ENCODE measurements at places on chromosomes 11 and 22.

- DNase-seq, result peak; percentile 51
Measured at GRCh38 chr22:33209930-33210784, 152.0 kb upstream of the SYN3 start.

DNA sequence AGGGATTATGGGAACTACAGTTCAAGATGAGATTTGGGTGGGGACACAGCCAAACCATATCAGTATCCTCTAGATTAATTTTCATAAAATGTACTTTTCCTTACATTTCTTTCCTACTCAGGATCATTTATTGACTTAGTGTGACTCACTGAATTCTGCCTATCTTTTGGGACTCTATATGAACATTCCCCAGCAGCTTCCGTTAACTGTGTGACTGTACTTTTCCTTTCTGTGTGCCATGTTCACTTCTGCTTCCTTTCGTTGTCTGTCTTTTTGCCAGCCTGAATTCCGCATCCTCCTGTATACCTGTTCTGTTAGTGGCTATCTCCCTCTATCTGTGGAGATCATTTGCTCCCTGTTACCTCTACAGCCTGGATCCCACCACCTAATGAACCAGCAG, 48.8 kb downstream of the SPECC1L start:
- DNase-seq, result no peak

- no peak for DNase-seq
Measured at GRCh38 chr11:46039990-46040389, 81.3 kb downstream of the PHF21A start.

- no peak for DNase-seq
Measured at GRCh38 chr11:76795290-76795935, 12.3 kb downstream of the TSKU start.

GRCh38 chr11:12241401-12241800, 131.0 kb downstream of the MICAL2 start:
- DNase-seq, result no peak

GRCh38 chr11:128180441-128181087, 406.8 kb downstream of the ETS1 start:
- peak; percentile 85 for DNase-seq

DNA sequence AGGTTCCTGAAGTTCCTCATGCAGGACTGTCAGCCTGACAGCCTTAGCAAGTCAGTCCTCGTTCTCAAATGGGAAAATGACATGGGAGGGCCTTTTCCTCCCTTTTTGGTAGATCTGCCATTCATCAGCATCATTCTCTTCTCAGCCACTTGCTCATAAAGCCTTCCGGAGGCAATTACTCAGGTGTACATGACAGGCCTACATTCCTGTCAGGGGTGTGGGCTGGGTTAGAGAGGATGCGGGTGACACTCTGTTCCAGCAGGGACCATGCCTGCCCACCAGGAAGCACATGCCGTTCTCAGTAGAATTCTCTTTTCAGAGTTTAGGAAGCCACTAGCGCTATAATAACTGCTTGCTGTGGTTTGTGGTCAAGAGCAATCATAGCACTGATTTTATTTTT, 24.2 kb upstream of the ANKK1 start:
- no peak for DNase-seq

DNA sequence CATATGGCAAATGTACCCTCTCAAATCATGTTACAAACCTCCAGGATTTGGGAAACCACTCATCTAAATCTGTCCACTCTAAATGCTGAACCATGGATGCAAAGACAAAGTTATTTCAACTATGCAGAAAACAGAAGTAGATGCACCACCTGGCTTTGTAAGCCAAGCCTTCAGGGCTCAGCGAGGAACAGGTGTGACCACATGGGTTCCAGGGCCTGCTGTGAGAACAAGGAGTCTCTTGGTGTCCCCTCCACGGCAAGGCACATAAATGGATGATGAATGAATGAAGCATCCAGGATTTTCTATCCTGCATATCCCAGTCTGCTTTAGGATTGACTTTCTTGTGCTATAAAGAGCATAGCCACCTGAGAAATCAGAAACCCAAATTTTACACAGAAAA, 284.5 kb downstream of the LARGE1 start:
- no peak for DNase-seq

DNA sequence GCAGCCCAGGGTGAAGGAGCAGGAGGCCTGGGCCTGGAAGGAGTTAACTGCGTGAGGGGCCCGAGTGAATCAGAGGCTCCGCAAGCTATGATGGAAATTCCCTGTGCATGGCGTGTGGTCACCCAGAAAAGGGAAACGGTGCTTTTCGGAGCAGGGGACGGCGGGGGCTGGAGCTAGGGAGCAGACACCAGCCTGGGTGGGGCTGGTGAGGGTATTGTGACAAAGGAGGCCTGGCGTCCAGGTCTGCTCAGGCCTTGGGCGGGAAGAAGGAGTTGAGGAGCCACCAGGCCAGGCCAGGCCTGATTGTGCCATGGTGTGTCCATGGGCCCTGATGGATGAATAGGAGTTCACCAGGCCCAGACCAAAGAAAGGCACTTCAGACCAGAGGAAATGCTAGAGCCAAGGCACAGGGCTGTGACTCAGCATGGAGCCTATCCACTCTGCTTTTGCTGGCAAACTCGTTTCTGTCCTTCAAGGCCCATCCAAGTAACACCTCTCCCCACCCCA, 12.8 kb upstream of the SPI1 start:
- no peak for DNase-seq
